ENCODE measurements at places on chromosomes 13 and 19. TPM values are rescaled to one million over a fixed set of nuclear protein-coding genes. Genes with fewer than 3 reads are reported as not detected.

Gene ANKRD10
- polyA plus RNA-seq, result 172 TPM

DNA sequence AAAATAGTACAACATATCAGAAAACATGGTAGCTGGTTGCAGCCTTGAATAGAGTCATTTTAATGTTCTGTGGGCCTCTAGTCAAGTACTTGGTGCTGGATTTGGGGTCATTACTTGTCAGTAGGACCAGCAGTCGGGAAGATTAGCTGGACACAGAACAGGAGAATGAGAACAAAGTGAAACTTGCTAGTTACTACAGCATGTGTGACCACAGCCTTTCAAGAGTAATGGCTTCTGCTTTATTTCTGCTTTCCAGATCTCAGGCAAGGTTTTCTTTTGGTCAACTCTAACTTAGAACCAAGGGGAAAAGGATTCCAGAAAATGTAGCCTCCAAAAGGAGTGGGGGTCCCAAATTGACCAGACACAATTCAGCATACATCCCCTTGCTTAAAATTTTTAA lies 17.1 kb upstream of the VWA8 start:
- no peak overlapping the region for H3K27ac ChIP-seq
- H3K36me3 ChIP-seq, result no peaks in the 10 kb centered on the region
- H3K4me3 ChIP-seq, result no peak overlapping the region
- DNase-seq, result no peak
- no peaks in the 10 kb centered on the region for H3K27me3 ChIP-seq
- H3K4me1 ChIP-seq, result no peaks in the 10 kb centered on the region

- peaks cover 56% of the 10 kb centered on the region for H3K27me3 ChIP-seq
- no peak for DNase-seq
- H3K36me3 ChIP-seq, result no peaks in the 10 kb centered on the region
- no peak overlapping the region for H3K27ac ChIP-seq
These were observed 28.2 kb downstream of the ATP8B3 start for GRCh38 chr19:1783874-1784273.

- peak overlapping the region; percentile 11 for H3K4me3 ChIP-seq
- H3K27me3 ChIP-seq, result no peaks in the 10 kb centered on the region
- no peaks in the 10 kb centered on the region for H3K36me3 ChIP-seq
- peak overlapping the region; percentile 84 for H3K27ac ChIP-seq
These were observed 5.6 kb downstream of the EDNRB start for GRCh38 chr13:77913003-77913402.

- no peaks in the 10 kb centered on the region for H3K27me3 ChIP-seq
- DNase-seq, result no peak
- no peak overlapping the region for H3K27ac ChIP-seq
- H3K4me3 ChIP-seq, result no peak overlapping the region
- no peaks in the 10 kb centered on the region for H3K36me3 ChIP-seq
These were observed 171.9 kb downstream of the TBC1D4 start for GRCh38 chr13:75309981-75310580.

- no peak overlapping the region for H3K27ac ChIP-seq
- DNase-seq, result peak; percentile 41
- no peak overlapping the region for H3K4me3 ChIP-seq
- peaks cover 3% of the 10 kb centered on the region for H3K4me1 ChIP-seq
- H3K36me3 ChIP-seq, result no peaks in the 10 kb centered on the region
- H3K27me3 ChIP-seq, result no peaks in the 10 kb centered on the region
These were observed 35.9 kb upstream of the ZSCAN5A start for GRCh38 chr19:56350416-56351045.

GRCh38 chr13:46905249-46905648 lies 8.4 kb upstream of the HTR2A start:
- no peaks in the 10 kb centered on the region for H3K27me3 ChIP-seq
- DNase-seq, result no peak
- H3K27ac ChIP-seq, result no peak overlapping the region
- H3K36me3 ChIP-seq, result no peaks in the 10 kb centered on the region
- no peaks in the 10 kb centered on the region for H3K4me1 ChIP-seq
- no peak overlapping the region for H3K4me3 ChIP-seq
